Left lung (tissue), 14 donors: ENCODE measurements at places on chromosomes 3 and 15.

DNA sequence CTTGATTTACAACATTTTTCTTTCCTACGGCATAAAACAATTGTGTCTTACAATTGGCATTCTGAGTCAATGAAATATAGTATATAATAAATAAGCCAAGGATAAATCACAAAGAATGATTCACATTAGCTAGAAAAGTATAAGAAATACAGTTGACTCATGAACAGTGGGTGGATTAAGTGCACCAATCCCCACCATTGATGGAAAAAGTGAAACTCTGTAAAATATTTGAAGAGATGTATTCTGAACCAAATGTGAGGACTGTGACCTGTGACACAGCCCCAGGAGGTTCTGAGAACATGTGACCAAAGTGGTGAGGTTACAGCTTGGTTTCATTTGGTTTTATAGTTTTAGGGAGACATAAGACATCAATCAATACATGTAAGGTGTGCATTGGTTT lies 227.5 kb downstream of the ALCAM start:
- no peak for DNase-seq
- no peaks in the 10 kb centered on the region for H3K36me3 ChIP-seq
- H3K27me3 ChIP-seq: no peaks in the 10 kb centered on the region
- H3K4me3 ChIP-seq: no peak overlapping the region
- no peak overlapping the region for H3K27ac ChIP-seq
- H3K4me1 ChIP-seq: no peaks in the 10 kb centered on the region

- H3K4me3 ChIP-seq: no peak overlapping the region
- H3K36me3 ChIP-seq: no peaks in the 10 kb centered on the region
- no peaks in the 10 kb centered on the region for H3K27me3 ChIP-seq
- peaks cover 9% of the 10 kb centered on the region for H3K4me1 ChIP-seq
- no peak for DNase-seq
Observed at GRCh38 chr15:52509500-52510245, 19.0 kb downstream of the MYO5A start.

GRCh38 chr15:96578393-96578792 lies 247.9 kb downstream of the NR2F2 start:
- H3K27me3 ChIP-seq: no peaks in the 10 kb centered on the region
- no peaks in the 10 kb centered on the region for H3K36me3 ChIP-seq
- H3K4me1 ChIP-seq: no peaks in the 10 kb centered on the region
- H3K27ac ChIP-seq: no peak overlapping the region

- H3K4me3 ChIP-seq: no peak overlapping the region
- H3K27me3 ChIP-seq: no peaks in the 10 kb centered on the region
- H3K4me1 ChIP-seq: peaks cover 22% of the 10 kb centered on the region
- peaks cover 30% of the 10 kb centered on the region for H3K36me3 ChIP-seq
- DNase-seq: no peak
Observed at GRCh38 chr3:9422712-9423424, 25.5 kb downstream of the SETD5 start.

- no peaks in the 10 kb centered on the region for H3K27me3 ChIP-seq
- no peak for DNase-seq
- no peak overlapping the region for H3K27ac ChIP-seq
- H3K4me3 ChIP-seq: no peak overlapping the region
Observed at GRCh38 chr3:189038773-189039745, 132.7 kb upstream of the TPRG1 start.

GRCh38 chr15:99127773-99128172 lies 22.9 kb downstream of the SYNM start:
- no peak overlapping the region for H3K27ac ChIP-seq
- DNase-seq: no peak
- H3K27me3 ChIP-seq: peaks cover 4% of the 10 kb centered on the region

DNA sequence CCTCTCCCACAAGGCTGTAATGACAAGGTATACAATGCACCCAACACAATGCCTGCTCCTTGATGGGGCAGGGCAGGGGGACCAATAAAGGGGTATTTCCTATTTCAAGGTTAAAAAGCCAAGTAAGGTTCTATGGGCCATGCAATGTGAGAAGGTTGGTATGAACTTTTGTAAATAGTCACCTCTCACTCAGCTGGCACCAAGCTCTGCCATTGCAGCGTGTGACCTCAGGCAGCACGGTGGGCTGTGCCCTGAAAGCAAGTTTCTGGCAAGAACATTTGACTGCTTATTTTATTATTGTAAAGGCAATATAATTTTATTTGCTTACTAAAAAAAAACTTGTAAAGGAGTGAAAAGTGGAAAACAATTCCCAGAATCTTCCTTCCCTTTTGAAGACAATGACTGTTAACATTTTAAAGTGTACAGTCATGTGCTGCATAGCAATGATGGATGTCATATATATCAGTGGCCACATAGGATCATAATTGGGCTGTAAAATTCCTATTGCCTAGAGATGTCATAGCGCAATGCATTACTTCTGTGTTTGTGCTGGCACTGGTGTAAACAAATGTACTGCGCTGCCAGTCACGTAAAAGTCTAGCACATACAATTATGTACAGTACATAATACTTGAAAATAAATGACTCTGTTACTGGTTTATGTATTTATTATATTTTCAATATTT lies 167.3 kb upstream of the RORA start:
- no peaks in the 10 kb centered on the region for H3K27me3 ChIP-seq
- DNase-seq: no peak
- H3K27ac ChIP-seq: no peak overlapping the region

GRCh38 chr15:92903631-92903965 lies 3.5 kb downstream of the CHD2 start:
- H3K27ac ChIP-seq: peak overlapping the region; percentile 98
- H3K4me3 ChIP-seq: peak overlapping the region; percentile 40
- no peak for DNase-seq
- no peaks in the 10 kb centered on the region for H3K27me3 ChIP-seq
- no peaks in the 10 kb centered on the region for H3K36me3 ChIP-seq

- H3K4me3 ChIP-seq: no peak overlapping the region
- DNase-seq: no peak
- no peak overlapping the region for H3K27ac ChIP-seq
- peaks cover 97% of the 10 kb centered on the region for H3K36me3 ChIP-seq
- H3K27me3 ChIP-seq: no peaks in the 10 kb centered on the region
- peaks cover 8% of the 10 kb centered on the region for H3K4me1 ChIP-seq
Observed at GRCh38 chr15:101054116-101054515, 135.0 kb downstream of the LRRK1 start.

- H3K27me3 ChIP-seq: no peaks in the 10 kb centered on the region
- no peak overlapping the region for H3K27ac ChIP-seq
- H3K4me1 ChIP-seq: no peaks in the 10 kb centered on the region
- H3K36me3 ChIP-seq: no peaks in the 10 kb centered on the region
Observed at GRCh38 chr3:135549928-135550494, 415.5 kb upstream of the PPP2R3A start.

DNA sequence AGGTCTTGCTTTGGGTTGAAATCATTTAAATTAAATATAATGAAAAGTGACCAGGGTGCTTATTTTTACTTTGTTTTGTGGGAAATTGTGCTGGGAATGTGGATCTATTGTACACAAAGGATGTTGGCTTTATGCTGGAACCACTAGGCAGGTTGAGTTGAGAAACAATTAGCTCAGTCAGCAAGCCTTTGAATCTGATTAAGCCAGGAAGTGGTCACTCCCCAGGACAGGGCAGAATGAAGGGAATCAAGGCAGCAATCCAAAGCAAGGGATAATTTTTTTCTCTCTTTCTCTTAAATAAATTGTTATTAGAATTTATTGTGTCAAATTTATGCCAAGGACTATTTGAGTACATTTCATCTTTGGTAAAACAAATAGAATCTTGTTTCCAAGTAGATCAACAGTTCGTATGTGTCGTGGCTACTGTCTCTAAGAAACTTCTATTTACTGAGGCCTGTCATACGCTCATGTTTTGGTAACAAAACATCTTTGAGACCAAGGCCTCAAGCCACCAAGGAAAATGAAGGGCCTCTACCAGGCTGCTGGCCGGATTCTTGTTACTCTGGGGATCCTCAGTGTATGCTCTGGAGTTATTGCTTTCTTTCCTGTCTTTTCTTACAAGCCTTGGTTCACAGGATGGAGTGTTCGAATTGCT lies at the start of gene TMEM212:
TSS of gene TMEM212 (plus strand) at position 486 of the 655 bp plus-strand sequence. CDS start at position 521, 35 bp downstream.
- no peaks in the 10 kb centered on the region for H3K36me3 ChIP-seq
- peaks cover 12% of the 10 kb centered on the region for H3K4me1 ChIP-seq
- no peaks in the 10 kb centered on the region for H3K27me3 ChIP-seq
- no peak for DNase-seq
- H3K27ac ChIP-seq: peak within 1 kb of the TSS; percentile 54

DNA sequence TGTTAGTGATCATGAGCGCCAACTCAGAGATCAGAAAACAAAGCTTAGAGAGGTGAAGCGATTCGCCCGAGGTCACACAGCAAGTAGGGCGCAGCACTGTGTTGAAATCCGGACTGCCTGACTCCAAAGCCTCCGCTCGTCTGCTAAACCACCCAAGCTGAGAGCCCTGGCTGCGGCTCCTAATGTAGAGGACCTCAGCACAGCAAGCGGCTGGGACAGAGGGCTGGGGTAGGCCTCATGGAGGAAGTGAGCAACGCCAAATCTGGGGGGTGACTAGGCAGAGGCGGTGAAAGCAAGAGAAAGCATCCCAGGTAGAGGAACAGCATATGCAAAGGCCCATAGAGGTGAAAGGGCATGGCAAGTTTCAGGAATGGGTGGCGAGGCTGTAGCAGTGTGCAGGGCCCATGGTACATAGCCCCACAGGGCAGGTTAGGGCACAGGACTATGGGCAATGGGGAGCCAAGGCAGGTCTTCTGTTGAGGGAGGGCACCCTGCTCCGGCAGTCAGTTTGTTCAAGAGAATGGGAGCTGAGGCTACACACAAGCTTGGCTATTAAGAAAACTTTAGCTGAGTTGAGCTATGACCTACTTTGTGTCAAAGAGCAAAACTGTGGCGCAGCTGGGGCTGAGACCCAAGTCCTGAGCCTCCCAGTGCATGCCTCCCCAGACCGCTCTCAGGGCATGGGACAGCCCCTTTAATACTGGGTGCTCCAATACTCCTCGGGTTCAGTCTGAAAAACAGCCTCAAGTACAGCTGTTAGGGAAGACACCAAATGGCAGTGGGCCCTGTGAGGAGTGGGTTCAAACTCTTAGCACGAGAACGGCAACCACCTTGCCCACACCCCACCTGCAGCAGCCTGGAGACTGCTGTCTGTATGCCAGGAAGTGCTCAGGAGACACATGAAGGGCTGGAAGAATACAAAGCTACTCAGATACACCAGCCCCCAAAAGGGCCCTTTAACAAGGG lies 988 bp upstream of the CFAP92 start:
- H3K27me3 ChIP-seq: peaks cover 2% of the 10 kb centered on the region
- no peak overlapping the region for H3K4me3 ChIP-seq
- no peak overlapping the region for H3K27ac ChIP-seq
- peaks cover 18% of the 10 kb centered on the region for H3K4me1 ChIP-seq
- DNase-seq: no peak

DNA sequence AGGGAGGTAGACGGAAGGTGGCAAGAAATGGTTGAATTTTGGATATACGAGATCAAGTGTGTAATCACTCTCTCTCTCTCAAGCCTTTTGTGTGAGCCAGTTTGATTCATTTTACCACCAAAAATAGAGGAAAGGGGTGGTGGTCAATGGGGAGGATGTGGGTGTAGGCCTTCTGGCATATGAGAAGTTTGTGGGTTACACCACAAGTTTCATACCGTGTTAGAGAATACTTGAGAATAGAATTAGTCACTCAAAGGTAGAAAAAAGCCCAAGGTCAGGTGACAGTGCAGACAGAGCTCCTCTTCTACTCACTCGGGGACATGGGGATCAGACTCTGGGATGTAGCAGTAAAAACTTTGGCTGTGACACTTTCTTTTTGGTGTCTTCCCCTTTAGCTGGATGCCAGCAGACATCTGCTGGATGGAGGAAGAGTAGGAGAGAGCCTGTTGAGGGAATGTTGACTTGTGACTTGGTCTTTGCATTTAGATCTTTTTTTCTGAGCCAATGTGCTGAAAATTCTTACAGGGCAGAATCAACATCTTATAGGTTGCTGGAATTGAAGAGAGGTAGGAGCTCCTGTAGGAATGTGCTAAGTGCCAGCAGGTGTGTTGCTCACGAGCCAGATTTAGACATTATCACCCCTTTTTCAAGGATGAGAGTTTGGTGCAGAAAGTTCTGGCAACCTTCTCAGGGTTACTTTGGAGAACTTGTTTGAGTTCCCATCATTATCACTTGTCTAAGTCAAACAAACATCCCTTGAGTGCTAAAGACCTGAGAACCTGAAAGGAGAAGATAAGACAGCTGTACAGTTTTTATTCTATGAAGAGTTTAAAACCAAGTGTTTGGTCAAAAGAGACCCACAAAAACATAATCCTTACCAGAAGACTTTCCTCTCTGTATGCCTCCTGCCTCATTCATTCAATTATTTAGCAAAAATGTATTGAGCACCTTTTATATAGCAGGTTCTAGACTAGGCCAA lies 43.9 kb upstream of the RYK start:
- H3K36me3 ChIP-seq: no peaks in the 10 kb centered on the region
- DNase-seq: no peak

GRCh38 chr3:51274052-51274451 lies 111.0 kb upstream of the MANF start:
- H3K27me3 ChIP-seq: peaks cover 10% of the 10 kb centered on the region
- H3K36me3 ChIP-seq: no peaks in the 10 kb centered on the region
- no peak overlapping the region for H3K27ac ChIP-seq
- no peak for DNase-seq
- no peak overlapping the region for H3K4me3 ChIP-seq

- no peak overlapping the region for H3K4me3 ChIP-seq
- DNase-seq: no peak
- no peaks in the 10 kb centered on the region for H3K27me3 ChIP-seq
Observed at GRCh38 chr15:49927189-49927861, 191.7 kb downstream of the ATP8B4 start.

DNA sequence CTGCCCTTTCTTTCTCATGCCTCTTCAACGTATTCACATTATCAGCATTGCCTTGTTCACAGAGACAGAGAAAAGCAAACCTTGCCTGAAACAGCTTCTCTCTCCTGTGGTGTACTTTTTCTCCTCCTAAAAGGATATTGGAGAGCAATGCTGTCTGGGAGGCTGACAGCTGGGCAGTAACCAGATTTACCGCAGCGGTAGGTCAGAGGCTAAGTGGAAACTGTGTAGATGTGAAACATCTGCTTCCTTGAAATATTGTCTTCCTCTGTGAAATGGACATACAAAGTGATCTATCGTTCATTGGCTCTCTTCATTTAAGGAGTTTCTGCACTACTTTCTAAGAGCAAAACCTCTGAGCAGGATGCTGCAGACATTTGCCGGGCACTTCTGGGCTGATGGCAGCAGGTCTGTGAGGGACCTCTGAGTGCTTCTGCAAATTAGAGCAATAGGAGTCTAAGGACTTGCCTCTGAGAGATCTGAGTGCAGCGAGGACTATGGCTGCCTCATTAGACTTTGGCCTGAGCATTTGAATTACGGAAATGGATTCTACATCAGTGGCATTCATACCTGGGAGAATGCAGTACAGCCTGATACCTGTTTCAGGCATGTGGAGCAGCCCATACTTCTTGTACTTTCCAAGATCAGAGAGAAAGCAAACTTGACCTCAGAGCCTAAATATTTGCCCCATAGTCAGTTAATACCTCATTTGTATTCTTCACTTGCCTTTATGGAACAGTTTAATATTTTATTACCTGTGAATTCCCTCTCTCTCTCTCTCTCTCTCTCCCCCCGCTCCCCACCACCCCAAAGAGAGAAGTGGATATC lies 260.5 kb upstream of the TPRG1 start:
- H3K36me3 ChIP-seq: no peaks in the 10 kb centered on the region
- no peaks in the 10 kb centered on the region for H3K27me3 ChIP-seq
- no peak for DNase-seq
- H3K4me3 ChIP-seq: no peak overlapping the region
- no peak overlapping the region for H3K27ac ChIP-seq
- no peaks in the 10 kb centered on the region for H3K4me1 ChIP-seq
